ENCODE measurements at places on chromosomes 5 and 9. TPM values are rescaled to one million over a fixed set of nuclear protein-coding genes. Genes with fewer than 3 reads are reported as not detected.
A peak's percentile ranks its signal among the peaks of the same experiment; 100 is the strongest.

PCDH12 gene
- total RNA-seq: 1.5 TPM

DNA sequence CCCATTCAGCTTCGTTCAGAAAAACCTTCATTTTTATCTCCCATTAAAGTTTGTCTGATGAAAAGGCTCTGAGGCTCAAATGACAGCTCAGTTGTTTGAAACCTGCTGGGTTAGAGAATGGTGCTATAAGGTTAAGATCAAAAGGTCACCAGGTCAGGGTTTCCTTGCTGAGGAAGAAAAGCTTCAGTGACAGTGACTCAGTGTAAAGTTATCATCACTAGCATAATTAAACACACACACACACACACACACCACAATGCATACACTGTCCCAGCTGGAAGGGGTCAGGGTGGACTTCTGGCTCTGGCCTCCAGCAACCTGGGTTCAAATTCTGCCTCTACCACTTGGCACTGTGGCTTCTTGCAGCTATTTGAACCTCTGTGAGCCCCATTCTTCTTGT lies 281.1 kb downstream of the DOCK8 start:
- no peak overlapping the region for H3K4me3 ChIP-seq
- DNase-seq: no peak
- no peak overlapping the region for H3K27ac ChIP-seq
- peaks cover 2% of the 10 kb centered on the region for H3K4me1 ChIP-seq
- no peaks in the 10 kb centered on the region for H3K27me3 ChIP-seq

DNA sequence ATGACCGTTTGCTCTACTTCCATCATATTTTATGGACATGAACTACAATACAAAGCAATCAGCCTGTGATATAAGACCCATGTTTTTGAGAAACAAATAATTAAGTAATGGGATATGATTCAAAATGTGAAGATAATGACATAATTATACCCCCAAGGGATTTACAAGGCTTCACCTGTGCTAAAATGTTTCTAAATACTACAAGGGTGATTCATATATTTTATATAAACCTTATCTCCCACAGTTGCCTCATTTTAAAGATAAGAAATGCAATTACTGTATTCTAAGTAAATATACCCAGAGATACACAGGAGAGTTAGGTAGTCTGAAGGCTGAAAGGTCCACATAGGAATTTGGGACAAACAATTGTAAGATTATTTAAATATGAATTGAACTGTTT lies 662.0 kb upstream of the CHD1 start:
- no peaks in the 10 kb centered on the region for H3K4me1 ChIP-seq
- no peak overlapping the region for H3K27ac ChIP-seq
- H3K36me3 ChIP-seq: no peaks in the 10 kb centered on the region
- H3K27me3 ChIP-seq: no peaks in the 10 kb centered on the region

ZFP2 gene
- total RNA-seq: 0.37 TPM

CXCL14 gene
- total RNA-seq: not detected

- no peaks in the 10 kb centered on the region for H3K27me3 ChIP-seq
- no peak for DNase-seq
- H3K27ac ChIP-seq: no peak overlapping the region
- H3K4me3 ChIP-seq: no peak overlapping the region
- H3K4me1 ChIP-seq: peaks cover 28% of the 10 kb centered on the region
Observed at GRCh38 chr5:68378204-68378820, 162.8 kb downstream of the PIK3R1 start.

GRCh38 chr5:179697993-179698934 lies 503 bp upstream of the CANX start:
- peak; percentile 100 for DNase-seq
- H3K4me1 ChIP-seq: peaks cover 27% of the 10 kb centered on the region
- peak overlapping the region; percentile 100 for H3K27ac ChIP-seq
- no peaks in the 10 kb centered on the region for H3K27me3 ChIP-seq

DNA sequence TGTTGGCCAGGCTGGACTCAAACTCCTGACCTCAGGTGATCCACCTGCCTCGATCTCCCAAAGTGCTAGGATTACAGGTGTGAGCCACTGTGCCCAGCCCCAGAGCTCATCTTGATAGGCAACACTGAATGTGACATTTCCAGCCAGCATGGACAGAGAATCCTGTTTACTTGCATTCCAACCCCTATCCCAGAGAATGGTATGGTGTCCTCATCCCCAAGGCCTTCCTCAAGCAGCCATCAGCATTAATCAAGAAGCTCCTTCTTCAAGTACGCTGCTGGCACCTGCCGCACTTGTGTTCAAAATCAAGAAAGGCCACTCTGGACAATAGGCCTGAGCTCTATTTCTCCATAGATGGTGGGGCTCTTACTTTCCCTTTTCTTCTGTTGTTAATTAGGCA lies 40.2 kb downstream of the STARD4 start:
- DNase-seq: no peak
- peaks cover 27% of the 10 kb centered on the region for H3K36me3 ChIP-seq
- peaks cover 3% of the 10 kb centered on the region for H3K4me1 ChIP-seq
- no peaks in the 10 kb centered on the region for H3K27me3 ChIP-seq
- no peak overlapping the region for H3K27ac ChIP-seq

HDAC3 gene
- total RNA-seq: 83.4 TPM

GRCh38 chr5:75601567-75601966 lies 9.7 kb upstream of the ANKDD1B start:
- H3K4me1 ChIP-seq: peaks cover 6% of the 10 kb centered on the region
- no peaks in the 10 kb centered on the region for H3K27me3 ChIP-seq
- no peak for DNase-seq
- H3K4me3 ChIP-seq: no peak overlapping the region

- H3K4me3 ChIP-seq: peak overlapping the region; percentile 4
- H3K27me3 ChIP-seq: no peaks in the 10 kb centered on the region
- peak overlapping the region; percentile 56 for H3K27ac ChIP-seq
- peak; percentile 35 for DNase-seq
- peaks cover 78% of the 10 kb centered on the region for H3K4me1 ChIP-seq
Observed at GRCh38 chr9:112753725-112754124, 3.2 kb downstream of the SNX30 start.

DNA sequence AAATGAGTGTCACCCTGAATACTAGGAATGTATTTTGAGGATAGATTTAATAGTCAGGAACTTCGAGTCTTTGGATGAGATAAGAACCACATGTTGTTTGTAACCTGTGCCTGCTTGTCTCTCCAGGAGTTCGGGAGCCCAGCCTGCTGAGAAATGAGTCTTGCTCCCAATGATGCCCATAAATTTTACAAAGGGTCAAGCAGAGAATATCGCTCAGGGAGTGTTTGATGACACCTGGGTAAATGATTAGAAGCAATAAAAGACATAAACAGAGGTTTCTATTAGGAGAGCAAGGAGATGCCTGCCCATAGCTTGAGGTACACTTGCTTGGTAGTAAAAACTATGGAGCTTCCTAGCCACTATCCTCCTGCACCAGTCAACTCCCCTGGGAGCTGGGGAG lies 46.9 kb upstream of the KLF4 start:
- H3K27ac ChIP-seq: no peak overlapping the region
- H3K27me3 ChIP-seq: no peaks in the 10 kb centered on the region
- H3K4me3 ChIP-seq: no peak overlapping the region
- no peak for DNase-seq
- no peaks in the 10 kb centered on the region for H3K4me1 ChIP-seq

NEUROG1 gene
- not detected for total RNA-seq

TEX48 gene
- 0.80 TPM for total RNA-seq

SPRY4 gene
- total RNA-seq: 1.4 TPM

SPARC gene
- total RNA-seq: 0.66 TPM

DNA sequence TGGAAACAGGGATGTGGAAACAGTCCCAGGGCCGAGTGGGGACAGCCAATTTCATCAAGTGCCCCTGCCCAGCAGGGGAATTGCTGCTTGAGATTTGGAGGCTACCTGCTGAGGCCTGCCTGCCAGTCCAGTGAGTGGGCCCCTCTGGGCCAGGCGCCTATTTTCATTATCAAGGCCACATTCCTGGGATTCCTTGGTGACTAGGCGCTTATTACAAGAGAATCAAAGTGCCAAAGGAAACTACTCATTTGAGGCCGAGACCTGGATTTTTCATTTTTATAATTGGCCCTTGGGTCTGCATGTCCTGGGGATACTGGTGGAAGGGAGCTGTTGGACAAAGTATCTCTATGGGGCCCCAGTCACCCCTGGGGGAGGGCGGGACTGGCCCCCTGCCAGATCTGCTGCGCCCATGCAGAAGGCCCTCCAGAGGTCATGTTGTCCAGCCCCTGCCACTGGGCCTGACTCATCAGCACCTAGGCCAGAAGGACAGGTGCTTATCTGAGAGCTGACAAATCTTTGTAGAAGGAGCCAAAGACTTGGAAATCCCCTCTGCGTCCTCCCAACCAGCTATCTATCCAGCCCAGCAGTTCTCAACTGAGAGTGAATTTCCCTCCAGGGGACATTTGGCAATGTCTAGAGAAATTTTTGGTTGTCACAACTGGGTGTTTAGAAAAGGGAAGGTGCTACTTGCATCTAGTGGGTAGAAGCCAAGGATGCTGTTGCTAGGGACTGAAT lies 45.6 kb downstream of the FOXI1 start:
- no peaks in the 10 kb centered on the region for H3K36me3 ChIP-seq
- DNase-seq: no peak
- H3K4me3 ChIP-seq: no peak overlapping the region
- no peaks in the 10 kb centered on the region for H3K27me3 ChIP-seq
- H3K4me1 ChIP-seq: no peaks in the 10 kb centered on the region

REEP5 gene
- 45.3 TPM for total RNA-seq

- no peaks in the 10 kb centered on the region for H3K36me3 ChIP-seq
- no peak for DNase-seq
- H3K27ac ChIP-seq: no peak overlapping the region
- H3K27me3 ChIP-seq: peaks cover 8% of the 10 kb centered on the region
- peaks cover 6% of the 10 kb centered on the region for H3K4me1 ChIP-seq
Observed at GRCh38 chr9:88980740-88981203, 10.5 kb upstream of the S1PR3 start.

- no peak overlapping the region for H3K4me3 ChIP-seq
- H3K27me3 ChIP-seq: no peaks in the 10 kb centered on the region
- peaks cover 3% of the 10 kb centered on the region for H3K36me3 ChIP-seq
- no peak overlapping the region for H3K27ac ChIP-seq
Observed at GRCh38 chr9:69857131-69857530, 36.5 kb downstream of the CFAP95 start.

GRCh38 chr5:72556351-72557166 lies 49.3 kb upstream of the ZNF366 start:
- H3K4me1 ChIP-seq: peaks cover 22% of the 10 kb centered on the region
- H3K27ac ChIP-seq: peak overlapping the region; percentile 16
- H3K4me3 ChIP-seq: peak overlapping the region; percentile 71

PRSS3 gene
- not detected for total RNA-seq

DNA sequence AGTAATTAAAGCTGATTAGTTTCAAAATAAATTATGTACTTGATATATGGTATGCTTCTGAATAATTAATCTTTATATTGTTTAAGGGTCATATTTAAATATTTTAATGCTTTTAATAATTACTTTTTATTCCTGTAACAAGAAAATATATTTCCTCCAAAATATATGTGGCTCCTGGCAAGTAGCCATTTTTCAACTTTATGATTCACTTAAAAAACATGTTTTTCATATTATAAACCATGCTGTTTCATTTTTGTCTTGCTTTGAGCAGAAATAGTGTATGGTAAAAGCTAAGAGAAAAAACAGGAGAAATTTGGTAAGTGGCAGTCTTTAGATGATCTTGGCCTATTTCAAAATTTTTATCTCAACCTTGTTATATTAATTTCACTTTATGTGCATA lies 14.6 kb downstream of the SPATA9 start:
- H3K27me3 ChIP-seq: no peaks in the 10 kb centered on the region
- H3K36me3 ChIP-seq: peaks cover 2% of the 10 kb centered on the region
- no peaks in the 10 kb centered on the region for H3K4me1 ChIP-seq
- no peak overlapping the region for H3K4me3 ChIP-seq
- DNase-seq: no peak
- no peak overlapping the region for H3K27ac ChIP-seq

DNA sequence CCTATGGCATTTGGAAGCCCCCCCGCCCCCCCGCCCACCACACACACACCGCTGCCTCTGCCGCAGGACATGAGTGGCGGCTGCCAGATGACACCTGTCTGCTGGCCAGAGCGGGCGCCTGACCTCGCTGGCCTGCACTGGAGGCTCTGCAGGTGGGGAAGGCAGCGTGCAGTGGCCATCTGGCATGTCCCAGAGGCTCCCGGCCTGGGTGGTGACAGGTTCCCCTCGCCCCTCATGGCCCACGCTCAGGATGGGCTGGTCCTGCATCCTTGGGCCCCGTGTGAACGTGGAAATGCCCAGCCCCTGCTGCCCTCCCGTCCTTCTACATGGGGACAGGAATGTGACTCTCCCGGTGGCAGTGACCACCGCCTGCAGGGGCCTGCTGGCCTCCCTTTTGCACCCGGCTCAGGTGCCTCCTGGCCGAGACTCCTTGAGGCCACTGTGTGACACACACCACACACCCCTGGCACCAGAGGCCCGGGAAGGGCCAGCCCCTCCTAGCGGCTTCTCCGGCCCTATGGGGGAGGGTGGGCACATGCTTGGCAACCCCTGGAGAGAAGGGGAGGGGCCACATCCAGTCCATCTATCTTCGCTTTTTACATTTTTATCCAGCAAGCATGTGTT lies 30.3 kb downstream of the IRX4 start:
- no peaks in the 10 kb centered on the region for H3K4me1 ChIP-seq
- no peak overlapping the region for H3K27ac ChIP-seq
- H3K4me3 ChIP-seq: no peak overlapping the region
- DNase-seq: no peak
- peaks cover 81% of the 10 kb centered on the region for H3K27me3 ChIP-seq

- no peaks in the 10 kb centered on the region for H3K36me3 ChIP-seq
- H3K4me1 ChIP-seq: peaks cover 1% of the 10 kb centered on the region
- H3K4me3 ChIP-seq: no peak overlapping the region
- no peak for DNase-seq
- H3K27me3 ChIP-seq: no peaks in the 10 kb centered on the region
Observed at GRCh38 chr5:95401626-95402025, 10.5 kb downstream of the FAM81B start.

- H3K4me3 ChIP-seq: no peak overlapping the region
- H3K36me3 ChIP-seq: no peaks in the 10 kb centered on the region
- no peak for DNase-seq
Observed at GRCh38 chr9:132794730-132795380, 83.2 kb downstream of the AK8 start.

GRCh38 chr5:65479527-65479926 lies 2.2 kb downstream of the ADAMTS6 start:
- no peak for DNase-seq
- no peaks in the 10 kb centered on the region for H3K27me3 ChIP-seq
- H3K4me1 ChIP-seq: peaks cover 16% of the 10 kb centered on the region
- no peak overlapping the region for H3K27ac ChIP-seq

- DNase-seq: no peak
- H3K27me3 ChIP-seq: peaks cover 6% of the 10 kb centered on the region
- no peaks in the 10 kb centered on the region for H3K4me1 ChIP-seq
- no peaks in the 10 kb centered on the region for H3K36me3 ChIP-seq
- no peak overlapping the region for H3K4me3 ChIP-seq
- no peak overlapping the region for H3K27ac ChIP-seq
Observed at GRCh38 chr9:116760636-116761035, 73.5 kb downstream of the TRIM32 start.

TRIM36 gene
- 0.04 TPM for total RNA-seq

DNA sequence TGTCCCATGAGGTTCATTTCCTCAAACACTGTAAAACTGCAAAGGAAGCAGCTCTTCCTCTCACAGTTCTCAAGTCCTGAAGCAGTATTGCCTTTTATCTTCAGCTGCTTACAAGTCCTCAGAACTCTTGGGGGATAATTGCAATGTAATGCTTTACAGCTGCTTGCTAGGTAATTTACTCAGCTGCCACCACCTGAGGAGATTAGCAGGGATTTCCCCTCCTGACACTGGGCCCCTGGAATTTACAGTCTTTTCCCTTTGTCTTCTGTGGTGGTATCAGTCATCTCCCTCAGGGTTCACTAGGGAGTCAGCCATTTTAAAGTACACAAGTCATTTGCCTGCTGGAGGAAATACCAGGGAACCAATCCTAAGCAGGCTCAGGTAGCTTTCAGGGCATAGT lies 754.3 kb upstream of the GRAMD2B start:
- H3K36me3 ChIP-seq: no peaks in the 10 kb centered on the region
- H3K4me3 ChIP-seq: no peak overlapping the region
- H3K4me1 ChIP-seq: no peaks in the 10 kb centered on the region
- DNase-seq: no peak
- no peak overlapping the region for H3K27ac ChIP-seq

ADRA1B gene
- not detected for total RNA-seq

Measured in activated naive CD8-positive, alpha-beta T cell treated with anti-CD3 and anti-CD28 coated beads for 36 hours (primary cell).